IPS-NIHi11 (cell line): ENCODE measurements at places on chromosomes 16 and 17.
A peak's percentile ranks its signal among the peaks of the same experiment; 100 is the strongest.

DNA sequence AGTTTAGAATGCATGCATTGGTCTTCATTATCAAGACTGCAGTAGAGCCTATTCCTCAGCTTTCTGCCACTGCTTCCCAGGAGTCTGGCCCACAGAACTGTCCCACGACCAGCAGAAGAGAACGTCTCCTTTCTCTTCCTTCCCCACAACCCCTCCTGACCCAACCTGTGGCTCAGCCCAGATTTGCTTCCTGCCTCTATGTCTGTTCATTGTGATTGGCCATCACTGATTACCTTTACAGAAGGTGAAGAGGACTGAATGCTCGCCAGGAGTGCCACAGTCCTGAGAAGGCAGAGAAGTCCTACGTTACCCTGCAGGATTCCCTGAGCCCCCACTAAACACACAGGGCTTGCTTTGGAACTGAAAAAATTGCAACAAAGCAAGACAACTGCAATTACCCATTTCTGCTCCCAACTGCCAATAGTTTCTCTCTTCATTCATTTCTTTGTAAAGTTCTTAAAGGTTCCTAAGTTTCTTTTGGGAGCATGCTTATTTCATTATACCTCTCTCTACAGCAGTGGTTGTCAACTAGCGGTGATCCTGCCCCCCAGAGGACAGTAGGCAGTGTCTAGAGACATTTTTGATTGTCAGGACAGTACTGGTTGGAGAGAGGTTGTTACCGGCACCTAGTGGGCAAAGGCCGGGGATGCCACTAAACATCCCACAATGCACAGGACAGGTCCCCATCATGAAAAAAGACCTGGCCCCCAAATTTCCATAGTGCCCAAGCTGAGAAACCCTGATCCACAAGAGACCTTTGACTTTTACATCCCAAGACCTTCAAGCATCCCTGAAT, 4.5 kb upstream of the NAT9 start:
- DNase-seq, result peak; percentile 72

- DNase-seq, result peak; percentile 98
Observed at GRCh38 chr16:2009791-2010510, at the start of gene ZNF598. Gene ZNF598, minus strand, starts transcription at chr16:2009821.

- no peak for DNase-seq
Observed at GRCh38 chr17:12744298-12744697, 45.0 kb upstream of the ARHGAP44 start.

DNA sequence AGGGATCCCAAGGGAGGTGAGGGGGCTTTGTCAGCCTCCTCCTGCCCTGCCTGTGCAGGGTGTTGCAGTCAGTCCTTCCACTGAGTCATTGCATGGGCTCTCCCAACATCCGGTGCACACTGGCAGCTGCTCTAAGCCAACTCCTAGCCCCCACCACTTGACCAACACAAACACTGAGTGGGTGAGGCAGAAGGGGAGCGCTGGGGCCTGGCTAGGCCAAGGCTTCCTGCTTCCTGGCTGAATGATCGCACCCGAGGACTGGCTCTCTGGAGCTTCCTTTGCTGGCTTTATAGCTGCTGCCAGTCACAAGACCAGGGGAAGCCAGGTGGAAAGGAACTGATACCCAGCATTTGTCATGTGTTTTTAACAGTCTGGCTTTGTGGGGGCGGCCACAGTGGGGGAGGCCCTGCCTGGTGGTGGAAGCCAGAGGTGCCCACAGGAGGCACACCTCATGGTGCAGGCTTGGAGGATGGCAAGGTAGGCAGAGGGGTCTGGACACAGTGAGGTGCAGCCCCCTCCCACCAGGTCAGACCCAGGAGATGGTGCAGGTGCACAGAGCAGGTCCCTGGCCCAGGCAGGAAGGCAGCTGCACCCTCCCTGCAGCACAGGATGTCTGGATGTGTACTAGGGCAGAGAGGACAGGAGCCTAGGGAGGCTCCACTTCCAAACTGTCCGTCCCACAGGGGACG, 6.8 kb downstream of the MPG start:
- DNase-seq, result no peak

DNA sequence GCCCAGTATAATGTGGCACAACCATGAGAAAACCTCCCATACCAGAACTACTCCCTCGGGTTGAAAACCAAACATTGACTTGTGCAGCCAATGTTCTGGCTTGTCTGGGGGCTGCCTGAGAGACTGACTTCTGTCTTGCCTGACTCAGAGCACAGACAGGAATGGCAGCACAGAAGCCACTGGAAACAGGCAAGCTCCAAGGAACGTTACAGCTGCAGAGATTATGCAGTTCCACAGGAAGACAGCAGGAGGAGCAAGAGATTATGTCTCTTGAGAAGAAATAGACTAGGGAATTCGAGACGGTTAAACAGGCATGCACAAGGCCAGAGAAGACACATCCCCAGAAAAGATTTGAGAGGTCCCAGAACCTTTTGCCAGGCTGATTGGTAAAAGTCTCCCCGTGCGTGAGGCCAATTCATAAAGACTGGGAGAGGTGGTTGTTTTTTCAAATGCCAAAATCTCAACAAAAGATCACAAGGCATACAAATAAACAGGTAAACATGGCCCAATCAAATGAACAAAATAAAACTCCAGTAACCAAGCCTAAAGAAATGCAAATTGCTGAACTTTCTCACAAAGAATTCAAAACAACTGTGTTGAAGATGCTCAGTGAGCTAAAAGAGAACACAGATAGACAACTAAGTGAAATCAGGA, 90.6 kb upstream of the CDH5 start:
- peak; percentile 75 for DNase-seq

DNA sequence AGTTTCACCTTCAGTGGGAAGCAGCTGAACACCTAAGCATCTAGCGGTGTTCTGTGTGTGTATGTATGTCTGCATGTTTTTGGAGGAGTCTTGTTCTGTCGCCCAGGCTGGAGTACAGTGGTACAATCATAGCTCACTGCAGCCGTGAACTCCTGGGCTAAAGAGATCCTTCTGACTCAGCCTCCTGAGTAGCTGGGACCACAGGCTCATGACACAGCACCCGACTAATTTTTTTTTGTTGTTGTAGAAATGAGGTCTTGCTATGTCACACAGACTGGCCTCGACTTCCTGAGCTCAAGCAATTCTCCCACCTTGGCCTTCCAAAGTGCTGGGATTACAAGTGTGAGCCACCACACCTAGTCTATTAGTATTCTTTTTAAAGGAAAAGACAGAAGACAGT, 30.2 kb upstream of the FAAP100 start:
- no peak for DNase-seq

DNA sequence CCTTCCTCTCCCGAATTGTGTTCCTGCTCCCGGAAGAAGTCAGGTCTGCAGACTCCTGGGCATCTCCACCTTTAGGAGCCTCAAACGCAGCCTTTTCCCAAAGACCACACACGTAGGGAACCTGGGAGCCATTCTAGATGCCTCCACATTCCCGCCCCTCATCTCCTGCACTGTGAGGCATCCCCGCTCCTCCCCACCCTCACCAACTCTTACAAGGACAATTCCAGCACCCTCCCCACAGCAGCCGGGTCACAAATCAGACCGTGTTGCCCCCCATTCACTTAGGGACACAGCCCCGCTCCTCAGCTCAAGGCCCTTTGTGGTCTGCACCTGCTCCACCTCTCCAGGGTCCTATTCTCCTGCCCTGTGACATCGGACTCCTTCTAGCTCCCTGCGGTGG, 49.6 kb downstream of the ABR start:
- DNase-seq, result no peak

- DNase-seq, result peak; percentile 44
Observed at GRCh38 chr17:69335058-69335457, 8.1 kb upstream of the ABCA5 start.

DNA sequence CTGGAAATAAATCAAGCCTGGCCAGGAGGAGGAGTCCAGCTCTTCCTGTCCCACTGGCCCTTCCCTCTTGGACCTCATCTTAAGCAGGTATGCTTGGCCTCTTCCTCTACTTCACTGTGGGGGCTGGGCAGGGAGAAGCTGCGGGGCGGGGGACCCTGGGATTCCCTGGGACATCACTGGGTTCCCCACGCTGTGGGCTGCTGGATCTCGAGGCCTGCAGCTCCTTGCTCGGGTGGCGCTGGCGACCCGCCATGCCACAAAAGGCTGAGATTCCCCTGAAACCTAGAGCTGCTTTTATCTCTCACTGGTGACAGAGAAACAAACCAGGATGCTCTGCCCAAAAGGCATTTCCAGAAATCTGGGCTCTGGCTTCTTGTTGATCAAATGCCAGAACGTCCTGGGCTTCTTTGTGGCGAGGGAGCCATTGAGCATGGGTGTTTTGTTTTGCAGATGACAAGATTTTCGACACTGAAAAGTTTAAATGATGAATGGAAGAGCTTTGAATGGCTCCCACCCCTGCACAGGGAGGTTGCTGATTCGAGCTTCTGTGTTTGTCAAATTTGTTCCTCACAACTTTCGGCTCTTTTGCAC, 8.6 kb upstream of the PGS1 start:
- DNase-seq, result no peak

- DNase-seq, result no peak
Observed at GRCh38 chr17:522919-523318, 170.3 kb upstream of the RPH3AL start.

- DNase-seq, result no peak
Observed at GRCh38 chr17:16108386-16108785, 106.9 kb downstream of the NCOR1 start.

DNA sequence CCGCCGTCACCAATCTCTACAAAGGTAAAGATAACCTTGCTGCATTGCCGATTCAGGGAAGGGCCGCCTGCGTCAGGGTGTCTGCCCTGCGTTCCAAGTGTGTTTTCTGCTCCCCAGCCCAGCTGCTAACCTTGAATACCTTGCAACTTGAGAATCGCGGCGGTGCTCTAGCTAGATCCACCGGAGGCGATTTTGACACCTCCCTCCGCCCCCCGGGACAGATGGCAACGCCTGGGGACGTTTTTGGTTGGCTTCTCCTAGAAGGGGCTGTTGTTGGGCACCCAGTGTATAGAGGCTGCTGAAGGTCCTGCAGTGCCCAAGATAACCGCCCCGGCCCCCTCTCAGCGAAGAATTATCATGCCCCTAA, 1.5 kb downstream of the HAPSTR1 start:
- no peak for DNase-seq

- no peak for DNase-seq
Observed at GRCh38 chr17:32551186-32551955, 64.6 kb downstream of the CDK5R1 start.

DNA sequence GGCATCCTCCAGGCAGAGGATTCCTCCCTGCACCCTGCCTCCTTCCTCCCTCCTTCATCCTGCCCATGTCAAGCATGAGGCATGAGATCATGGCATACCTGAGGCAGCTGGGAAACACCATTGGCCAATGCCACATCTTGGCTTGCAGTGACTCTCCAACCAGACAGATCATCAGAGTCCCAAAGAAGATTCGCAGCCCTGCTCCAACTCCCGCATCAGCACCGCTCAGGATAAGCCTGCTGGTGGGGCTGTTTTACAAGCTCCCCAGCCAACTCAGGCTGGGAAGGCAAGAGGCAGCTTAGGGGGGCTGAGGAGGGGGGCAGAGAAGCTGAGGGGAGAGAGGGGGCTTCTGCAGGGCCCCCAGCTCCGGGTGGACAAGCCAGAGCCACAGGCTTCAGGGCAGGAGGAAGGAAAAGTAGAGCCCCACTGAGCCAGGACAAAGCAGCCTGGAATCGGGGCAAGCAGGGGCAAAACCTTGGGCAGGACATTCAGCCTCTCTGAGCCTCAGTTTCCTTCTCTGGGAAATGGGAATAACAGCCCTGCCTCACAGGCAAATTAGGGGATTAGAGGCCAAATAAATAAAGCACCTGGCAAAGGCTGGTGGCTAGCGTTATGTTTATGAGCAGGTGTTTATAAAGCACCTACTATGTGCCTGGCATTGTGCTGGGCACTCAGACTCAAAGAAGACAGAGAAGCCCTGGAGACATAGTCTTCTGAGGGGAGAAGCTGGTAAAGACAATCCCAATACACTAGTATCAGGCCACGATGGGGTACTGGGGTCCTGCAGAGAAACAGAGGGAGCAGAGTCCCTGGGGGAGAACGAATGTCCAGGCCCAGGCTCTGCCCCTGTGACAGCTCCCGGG, 88.1 kb downstream of the GOSR1 start:
- peak; percentile 47 for DNase-seq

GRCh38 chr17:3679531-3680126, 11.0 kb downstream of the EMC6 start:
- DNase-seq, result no peak

- DNase-seq, result no peak
Observed at GRCh38 chr17:52776234-52776633, 617.7 kb upstream of the CA10 start.

- no peak for DNase-seq
Observed at GRCh38 chr16:15547768-15548096, 95.2 kb downstream of the MARF1 start.

DNA sequence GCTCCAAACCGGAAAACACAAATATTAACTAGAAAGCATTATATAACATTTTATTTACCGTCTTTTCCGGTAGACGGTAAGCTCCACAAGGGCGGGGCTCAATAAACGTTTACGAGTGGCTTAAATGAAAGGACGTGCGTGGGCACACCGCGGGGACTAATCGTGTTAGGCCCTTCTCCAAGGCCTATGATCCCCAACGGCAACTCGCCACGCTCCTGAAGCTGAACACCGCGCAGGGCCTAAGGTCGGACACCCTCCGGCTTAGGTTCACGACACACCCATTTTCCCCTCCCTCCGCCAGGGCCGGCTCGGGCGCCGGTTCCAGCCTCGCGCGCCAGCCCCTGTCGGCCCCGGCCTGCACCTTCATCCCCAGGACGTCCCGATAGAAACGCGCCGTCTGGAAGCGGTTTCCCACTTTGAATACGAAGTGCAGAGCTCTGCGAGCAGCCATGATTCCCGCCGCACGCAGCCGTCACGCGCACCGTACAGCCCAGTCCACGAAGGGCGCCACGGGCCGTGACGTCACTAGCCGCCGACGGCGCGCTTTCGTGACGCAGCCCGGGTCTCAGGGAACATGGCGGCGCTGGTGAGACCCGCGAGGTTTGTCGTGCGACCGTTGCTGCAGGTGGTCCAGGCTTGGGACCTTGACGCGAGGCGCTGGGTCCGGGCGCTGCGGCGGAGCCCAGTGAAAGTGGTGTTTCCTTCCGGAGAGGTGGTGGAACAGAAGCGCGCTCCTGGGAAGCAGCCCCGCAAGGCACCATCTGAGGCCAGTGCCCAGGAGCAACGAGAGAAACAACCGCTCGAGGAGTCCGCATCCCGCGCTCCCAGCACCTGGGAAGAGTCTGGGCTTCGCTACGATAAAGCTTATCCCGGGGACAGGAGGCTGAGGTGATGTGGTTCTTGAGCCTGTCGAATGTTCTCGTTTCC, at the start of the genes GLOD4 and MRM3:
Gene GLOD4, minus strand, starts transcription at position 476 of the 927 bp plus-strand sequence. Its CDS starts 25 bp downstream, at position 451.
Gene MRM3, plus strand, starts transcription at position 549 of the 927 bp plus-strand sequence. Its CDS starts 26 bp downstream, at position 575.
- peak; percentile 99 for DNase-seq

- peak; percentile 91 for DNase-seq
Observed at GRCh38 chr17:82496529-82497434, 22.8 kb upstream of the FOXK2 start.
